T-helper 9 cell (primary cell): ENCODE measurements at places on chromosomes 5 and 9.

DNA sequence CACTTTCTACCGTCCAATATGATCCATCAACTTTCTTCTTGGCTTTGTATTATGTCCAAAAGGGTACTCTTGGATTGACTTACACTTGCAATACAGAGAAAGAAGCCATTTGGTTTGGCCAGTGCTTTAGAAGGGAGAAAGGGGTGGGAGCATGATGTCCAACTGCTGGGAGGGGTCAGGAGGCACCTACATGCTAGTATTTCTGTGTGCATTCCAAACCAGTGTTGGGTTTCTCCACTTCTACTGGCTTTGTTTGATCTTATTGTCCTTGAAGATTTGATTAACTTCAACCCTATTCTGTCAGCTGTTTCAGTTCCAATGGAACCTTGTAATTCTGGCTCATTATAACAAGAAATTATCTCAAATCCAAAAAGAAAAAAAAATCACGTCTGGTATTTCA is 27.6 kb downstream of the CYSTM1 start:
- DNase-seq = no peak

GRCh38 chr5:151742870-151743294 is 15.5 kb downstream of the ATOX1 start:
- DNase-seq = no peak

DNA sequence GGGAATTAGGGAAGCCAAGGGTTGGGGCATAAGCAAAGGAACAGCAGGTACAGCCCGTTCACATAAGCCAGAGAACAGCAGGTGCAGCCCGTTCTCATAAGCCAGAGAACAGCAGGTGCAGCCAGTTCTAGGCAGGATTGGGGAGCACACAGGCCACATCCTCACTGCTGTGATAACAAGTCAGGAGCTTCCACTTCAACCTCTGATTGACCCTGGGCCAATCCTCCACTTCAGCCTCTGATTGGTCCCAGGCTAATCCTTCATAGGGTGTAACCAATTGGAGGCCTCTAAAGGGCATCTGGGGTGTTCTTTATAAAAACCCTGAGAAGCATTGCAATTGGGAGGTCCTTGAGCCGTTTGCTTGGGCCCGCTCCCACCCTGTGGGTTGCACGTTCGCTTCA is 27.5 kb downstream of the CEL start:
- no peak for DNase-seq

GRCh38 chr5:11400316-11400715 is 503.9 kb downstream of the CTNND2 start:
- no peak for DNase-seq

DNA sequence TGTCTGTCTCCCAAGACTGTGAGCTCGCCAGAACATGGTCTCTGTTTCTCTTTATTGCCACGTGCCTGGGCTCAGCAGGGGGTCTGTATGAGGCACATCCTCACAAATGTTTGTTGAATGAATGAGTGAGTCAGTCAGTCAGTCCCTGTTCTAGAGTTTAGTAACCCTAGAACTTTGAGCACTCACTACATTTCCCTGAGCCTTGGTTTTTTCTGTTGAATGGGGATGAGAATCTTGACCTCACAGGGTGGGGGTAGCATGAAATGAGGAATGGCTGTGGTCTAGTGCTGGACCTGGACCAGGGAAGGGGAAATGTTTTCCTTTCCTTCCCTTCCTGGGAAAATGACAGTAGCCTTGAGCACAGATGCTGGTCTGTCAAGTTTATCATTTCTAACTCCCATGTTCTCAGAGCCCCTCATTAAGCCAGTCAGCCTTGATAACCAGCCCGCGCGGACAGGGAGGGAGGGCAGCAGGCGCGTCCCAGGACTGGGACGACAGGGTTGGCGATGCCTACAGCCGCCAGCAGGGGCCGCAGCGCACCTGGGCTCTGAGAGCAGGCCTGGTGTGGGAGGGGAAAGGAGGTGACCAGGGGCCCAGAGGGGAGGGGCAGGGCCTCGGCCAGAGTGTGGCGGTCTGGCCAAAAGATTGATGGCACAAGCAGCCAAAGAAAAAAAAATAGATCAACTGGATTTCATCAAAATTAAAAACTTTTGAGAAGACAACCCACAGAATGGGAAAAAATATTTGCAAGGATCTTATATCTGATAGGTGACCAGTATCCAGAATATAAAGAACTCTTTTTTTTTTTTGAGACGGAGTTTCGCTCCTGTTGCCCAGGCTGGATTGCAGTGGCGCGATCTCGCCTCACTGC is 24.1 kb upstream of the WNK2 start:
- DNase-seq = peak; percentile 64
